ENCODE measurements at places on chromosomes 5 and 9.
A peak's percentile ranks its signal among the peaks of the same experiment; 100 is the strongest.

- peak; percentile 100 for DNase-seq
These were observed 38.8 kb downstream of the NFX1 start for GRCh38 chr9:33329117-33329563.

GRCh38 chr5:95718203-95718602, 12.9 kb upstream of the RHOBTB3 start:
- peak; percentile 39 for DNase-seq

DNA sequence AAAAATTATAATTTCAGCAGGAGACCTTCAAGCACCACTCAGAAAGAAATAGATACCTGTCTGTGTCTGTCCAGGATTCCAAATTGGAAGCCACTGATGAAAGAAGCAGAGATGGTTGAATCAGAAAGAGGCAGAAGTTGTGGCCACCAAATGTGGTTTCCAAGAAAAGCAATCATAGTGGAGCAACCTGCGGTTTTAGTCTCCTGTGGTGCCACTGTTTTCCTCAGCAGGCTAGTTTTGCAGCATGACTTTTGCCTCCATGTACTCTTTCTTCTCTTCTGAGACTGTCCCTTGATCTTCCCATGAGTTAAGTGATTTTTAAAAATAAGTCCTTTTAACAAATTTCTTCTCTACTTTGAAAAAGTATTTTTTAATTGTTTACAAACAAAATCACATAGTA, 535.8 kb downstream of the CYLC2 start:
- no peak for DNase-seq

GRCh38 chr9:88694625-88695024, 159.6 kb downstream of the NXNL2 start:
- no peak for DNase-seq

GRCh38 chr5:8097146-8097545, 228.2 kb downstream of the MTRR start:
- DNase-seq = no peak

DNA sequence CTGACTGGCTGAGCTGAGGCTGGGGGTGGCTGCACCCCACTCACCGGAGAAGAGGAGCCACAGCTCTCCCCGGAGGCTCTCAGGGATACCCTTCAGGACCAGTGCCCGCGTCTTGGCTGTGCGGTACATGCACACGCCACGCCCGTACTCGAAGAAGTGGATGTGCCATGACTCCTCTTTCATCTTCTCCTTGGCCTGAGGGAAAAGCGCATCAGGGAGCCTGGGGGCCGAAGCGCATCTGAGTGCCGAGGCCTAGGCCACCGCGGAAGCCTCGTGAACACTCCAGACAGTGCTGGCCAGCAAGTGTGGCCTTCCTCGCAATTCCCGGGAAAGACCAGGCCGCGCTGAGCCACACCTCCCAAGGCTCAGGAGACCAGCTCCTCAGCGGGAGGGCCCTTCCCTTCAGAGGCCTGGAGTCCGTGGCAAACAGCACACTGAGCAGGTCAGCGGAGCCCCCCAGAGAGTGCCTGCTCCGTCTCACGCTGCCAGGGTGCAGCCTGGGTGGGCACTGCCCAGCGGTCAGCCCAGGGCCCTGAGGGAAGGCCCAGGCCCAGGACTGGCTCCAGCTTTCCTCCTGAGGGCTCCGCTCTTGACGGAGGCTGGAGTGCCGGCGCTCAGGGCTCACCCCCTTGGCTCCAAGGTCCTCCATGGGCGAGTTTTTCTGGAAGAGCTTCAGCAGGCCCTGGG, 20.5 kb upstream of the MRNIP start:
- no peak for DNase-seq

GRCh38 chr9:18678821-18679590, 205.1 kb downstream of the ADAMTSL1 start:
- DNase-seq = no peak

GRCh38 chr9:130994135-130995085, 14.6 kb upstream of the LAMC3 start:
- DNase-seq = no peak

DNA sequence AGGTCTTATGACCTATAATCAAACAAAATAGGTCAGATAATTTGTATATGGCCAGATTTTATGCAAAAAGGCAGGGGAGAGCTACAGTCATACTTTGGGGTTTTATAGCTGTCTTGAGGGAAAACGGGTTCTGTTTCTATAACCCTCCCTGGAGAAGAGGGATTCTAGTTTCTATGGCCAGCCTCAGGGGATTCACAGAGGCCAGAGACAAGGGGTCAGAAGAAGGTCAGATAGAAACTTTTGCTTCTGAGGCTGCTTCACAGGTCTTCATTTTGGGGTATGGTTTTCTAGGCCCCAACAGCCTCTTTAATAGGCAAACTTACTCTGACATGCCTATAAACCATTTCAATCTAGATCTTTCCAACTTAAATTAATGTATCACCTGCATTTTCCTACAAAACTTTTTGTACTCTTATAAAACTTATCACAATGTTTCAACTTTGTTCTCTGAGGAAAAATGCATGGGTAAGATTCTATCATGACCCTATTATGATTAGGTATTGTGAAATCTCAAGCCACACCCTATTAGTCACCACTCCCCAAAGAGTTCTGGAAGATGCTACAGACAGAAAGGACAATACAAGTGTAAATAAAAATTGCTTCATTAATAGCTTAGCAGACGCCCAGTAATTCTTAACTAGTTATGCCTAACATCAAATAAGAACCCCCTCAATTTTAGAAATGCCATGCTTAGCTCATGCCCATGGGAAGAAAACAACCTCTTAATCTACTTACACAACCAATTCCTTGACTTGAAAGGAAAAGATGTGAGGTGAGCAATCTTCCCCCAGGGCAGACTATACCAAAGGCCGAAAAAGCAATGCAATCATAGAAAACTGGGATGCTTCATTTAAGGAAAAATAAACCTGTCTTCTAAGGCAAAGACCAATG, 396.6 kb downstream of the TLR4 start:
- peak; percentile 21 for DNase-seq

GRCh38 chr5:116135344-116135743, 50.5 kb downstream of the COMMD10 start:
- no peak for DNase-seq

DNA sequence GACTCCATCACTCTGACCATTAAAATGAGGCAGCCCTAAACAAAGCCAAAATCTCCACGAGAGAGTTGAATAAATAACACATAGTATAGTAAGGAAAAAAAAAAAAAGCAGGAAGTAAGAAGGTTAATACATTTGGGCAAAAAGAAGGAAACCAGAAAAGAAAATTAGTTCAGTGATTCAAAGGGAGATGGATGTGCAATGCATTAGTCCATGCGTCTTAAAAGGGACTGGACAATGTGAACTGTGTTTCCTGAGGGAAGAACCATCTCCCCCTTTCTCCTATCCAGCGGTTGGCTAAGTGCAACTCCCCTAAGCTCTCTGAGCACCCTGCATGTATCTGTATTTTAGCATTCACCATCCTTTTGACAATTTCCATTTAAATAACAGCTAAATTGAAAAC, 1.4 kb downstream of the ANKRA2 start:
- DNase-seq = no peak

DNA sequence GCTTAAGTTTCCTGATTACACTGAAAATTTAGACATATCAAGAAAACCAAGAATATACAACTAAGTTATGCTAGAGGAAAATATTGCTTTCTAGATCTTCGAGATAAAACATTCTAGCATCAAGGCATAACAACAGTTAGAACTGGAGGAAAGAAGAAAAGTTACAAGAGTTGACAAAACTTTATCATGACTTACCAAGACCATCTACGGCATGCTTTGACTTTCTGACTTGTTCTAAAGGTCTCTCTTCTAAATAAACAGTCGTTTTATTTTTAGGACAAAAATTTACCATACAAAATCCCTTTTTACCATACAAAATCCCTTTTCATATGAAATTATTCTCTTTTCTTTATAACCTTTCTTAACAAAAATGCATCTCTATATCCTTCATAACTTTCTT, 1110.1 kb upstream of the CDH10 start:
- DNase-seq = no peak

GRCh38 chr5:127031863-127032232, 1.5 kb upstream of the MARCHF3 start:
- peak; percentile 6 for DNase-seq

- no peak for DNase-seq
These were observed 117.0 kb downstream of the VAV2 start for GRCh38 chr9:133875131-133875530.

GRCh38 chr5:145585443-145586148, 249.5 kb downstream of the PRELID2 start:
- DNase-seq = no peak

DNA sequence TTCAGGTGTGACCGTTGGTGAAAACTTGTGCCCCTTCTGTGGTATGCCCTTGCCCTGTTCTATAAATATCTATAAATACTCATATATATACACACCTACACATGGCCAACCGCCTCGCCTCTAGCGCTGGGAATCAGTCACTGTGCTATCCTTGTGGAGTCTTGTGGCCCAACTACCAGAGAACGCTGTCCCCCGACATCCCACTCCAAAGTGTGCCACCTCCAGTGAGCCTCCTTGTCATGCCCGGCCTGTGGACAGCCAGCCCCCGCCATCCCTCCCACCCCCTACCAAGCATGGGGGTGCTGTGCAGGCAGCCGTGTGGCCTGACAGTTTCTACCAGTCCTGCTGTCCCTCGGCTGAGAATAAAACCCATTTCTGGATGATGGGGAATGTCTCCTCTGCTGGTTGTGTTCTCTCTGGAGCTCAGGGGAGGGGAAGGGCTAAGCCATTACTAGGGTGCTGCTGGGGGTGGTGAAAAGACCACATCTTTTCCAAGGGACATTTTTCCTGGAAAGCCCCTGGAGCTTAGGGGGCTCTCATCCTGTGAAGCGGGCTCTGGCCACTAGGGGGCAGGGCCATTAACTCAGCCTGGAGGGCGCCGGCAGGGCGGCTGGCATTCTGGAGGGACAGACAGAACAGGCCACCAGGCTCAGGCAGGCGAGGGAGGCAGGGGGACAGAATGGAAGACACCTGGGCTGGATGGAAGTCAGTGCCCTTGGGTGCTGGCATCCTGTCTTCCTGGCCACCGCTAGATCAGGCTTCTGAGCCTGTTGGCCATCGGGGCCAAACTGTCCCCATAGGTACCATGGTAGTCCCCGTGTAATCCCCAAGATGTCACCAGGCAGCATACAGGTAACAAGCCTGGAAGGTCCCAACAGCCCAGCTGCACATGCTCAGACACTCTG, 20.7 kb downstream of the GOLGA2 start:
- DNase-seq = no peak

DNA sequence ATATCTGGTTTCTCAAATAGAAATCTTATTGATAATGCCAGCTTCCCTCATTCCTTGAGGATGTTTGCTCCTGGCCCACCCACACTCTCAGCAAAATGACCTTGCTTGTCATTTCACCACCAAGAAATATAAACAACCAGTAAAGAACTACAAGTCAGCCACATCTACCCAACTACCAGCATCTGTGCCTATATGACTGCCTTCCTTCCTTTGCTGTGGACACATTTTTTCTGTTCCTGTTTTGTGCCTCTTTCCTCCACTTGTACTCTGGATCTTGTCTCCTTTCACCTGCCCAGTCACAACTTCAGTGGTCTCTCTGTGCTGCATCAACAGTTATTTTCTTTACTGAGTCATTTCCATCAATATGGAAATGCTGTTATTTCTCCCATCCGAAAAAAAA, 20.3 kb downstream of the KIF2A start:
- DNase-seq = no peak

- DNase-seq = no peak
These were observed 128.9 kb downstream of the ERCC6L2 start for GRCh38 chr9:96004379-96004778.

GRCh38 chr9:133735415-133735775, 2.8 kb downstream of the SARDH start:
- no peak for DNase-seq

- DNase-seq = peak; percentile 41
These were observed 125.3 kb downstream of the TRIM32 start for GRCh38 chr9:116812231-116813030.

GRCh38 chr5:42490831-42491230, 67.6 kb downstream of the GHR start:
- no peak for DNase-seq

- no peak for DNase-seq
These were observed 26.8 kb downstream of the RGS7BP start for GRCh38 chr5:64532657-64533056.

GRCh38 chr9:76692458-76693129, 71.6 kb upstream of the PCA3 start:
- DNase-seq = no peak

DNA sequence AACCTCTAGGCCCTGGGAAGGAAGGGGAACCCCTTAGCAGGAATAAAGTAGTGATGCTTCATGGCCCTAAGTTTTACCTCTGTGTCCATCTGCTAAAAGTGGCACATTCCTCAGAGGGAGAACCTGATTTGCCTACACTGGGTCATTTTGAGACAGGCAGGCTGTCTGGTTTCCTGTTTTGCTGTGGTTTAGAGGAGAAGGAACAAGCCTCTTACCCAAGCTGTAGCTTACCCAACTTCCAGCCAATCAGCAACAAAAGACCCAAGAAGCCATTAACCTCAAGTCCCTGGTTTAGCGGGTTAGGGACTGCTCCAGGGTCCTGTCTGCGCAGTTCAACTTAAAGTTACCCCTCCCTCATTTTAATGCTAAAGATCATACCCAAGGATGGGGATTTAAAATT, 411.0 kb downstream of the MAT2B start:
- DNase-seq = peak; percentile 7

DNA sequence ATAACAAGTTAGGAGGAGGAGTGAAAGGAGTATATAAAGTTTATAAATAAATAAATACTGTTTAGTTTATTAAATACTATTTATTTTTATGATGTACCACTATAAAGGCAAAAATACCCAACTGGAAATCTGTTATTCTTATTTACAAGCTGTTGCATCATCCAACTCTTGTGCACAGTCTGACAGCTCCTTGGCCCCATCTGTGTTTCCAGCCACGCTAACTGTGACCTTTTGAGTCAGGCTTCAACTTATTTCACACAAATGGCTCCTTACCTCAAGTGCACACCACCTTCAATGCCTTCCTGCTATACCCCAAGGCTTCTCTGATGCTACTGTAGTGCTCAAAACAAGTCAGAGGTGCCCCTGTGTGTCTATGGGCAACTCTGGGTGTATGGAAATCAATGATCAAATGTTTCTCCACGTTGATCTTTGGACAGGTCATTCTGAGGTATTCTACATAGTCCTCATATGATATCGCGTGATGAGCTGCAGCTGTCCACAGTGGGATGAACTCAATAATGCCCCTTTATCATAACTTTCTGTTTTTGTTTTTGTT, 303.2 kb upstream of the GRAMD2B start:
- DNase-seq = no peak

DNA sequence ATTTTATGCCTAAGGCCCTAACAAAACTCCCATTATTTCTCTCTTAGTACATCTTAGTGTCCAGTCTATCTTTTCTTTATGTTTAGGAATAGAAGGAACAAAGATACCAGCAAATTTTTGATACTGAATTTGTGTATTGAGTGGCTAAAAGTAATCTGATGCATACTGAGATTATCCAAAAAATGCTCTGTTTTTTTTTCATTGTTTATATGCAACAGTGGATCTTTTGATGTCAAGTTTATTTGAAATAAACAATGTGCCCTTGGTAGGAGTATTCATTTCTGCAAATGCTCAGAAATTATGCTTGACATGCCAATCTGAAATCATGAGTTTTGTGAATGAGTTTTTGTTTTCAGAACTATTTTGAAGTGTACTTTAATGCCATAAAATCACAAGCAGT, 58.7 kb downstream of the CCDC192 start:
- DNase-seq = no peak
